ENCODE measurements at places on chromosomes 12 and 14.
A peak's percentile ranks its signal among the peaks of the same experiment; 100 is the strongest.

DNA sequence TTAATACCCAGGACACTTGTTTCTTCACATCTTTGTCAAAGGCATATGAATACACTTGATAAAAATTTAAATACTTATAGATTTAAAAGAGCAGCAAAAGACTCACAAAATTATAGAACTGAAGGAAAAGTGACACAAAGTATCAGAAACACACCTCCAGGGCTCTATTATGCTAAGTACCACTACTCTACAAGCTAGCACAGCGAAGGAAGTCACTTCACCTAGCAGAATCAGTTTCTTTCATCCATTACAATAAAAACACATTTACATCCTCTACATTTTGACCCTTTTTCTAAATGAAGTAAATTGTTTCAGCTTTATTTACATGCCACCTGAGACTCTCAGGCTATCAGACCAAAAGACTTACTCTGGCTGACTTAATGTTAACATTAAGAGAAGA is 26.6 kb upstream of the PTPRB start:
- no peak for DNase-seq

DNA sequence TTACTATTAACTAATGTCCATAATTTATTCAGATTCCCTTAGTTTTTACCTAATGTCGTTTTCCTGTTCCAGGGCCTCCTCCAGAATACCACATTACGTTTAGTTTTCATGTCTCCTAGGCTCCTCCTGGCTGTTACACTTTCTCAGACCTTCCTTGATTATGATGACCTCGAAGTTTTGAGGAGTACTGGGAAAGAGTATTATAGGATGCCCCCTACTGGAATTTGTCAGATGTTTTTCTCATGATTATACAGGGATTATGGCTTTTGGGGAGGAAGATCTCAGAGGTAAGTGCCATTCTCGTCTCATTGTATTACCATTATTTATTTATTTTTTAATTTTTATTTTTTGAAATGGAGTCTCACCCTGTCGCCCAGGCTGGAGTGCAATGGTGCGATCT is 17.7 kb upstream of the C1S start:
- no peak for DNase-seq

DNA sequence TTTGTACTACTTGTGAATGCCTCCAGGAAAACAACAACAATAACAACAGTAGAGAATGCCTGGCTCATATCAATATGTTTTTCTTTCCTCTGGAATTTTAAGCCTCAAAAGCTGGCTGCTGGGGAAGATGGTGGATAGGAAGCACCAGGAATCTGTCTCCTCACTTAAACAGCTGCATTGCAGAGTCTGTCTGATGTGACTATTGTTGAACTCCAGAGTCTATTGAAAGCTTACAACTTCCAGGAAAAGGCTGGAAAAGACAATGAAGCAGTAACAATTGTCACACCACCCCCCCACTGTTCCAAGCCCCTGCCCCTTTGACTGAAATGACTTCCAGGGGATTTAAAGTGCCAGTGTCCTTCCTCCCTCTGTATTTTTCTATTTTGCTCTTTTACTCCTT is 309.7 kb downstream of the BMP4 start:
- no peak for DNase-seq

DNA sequence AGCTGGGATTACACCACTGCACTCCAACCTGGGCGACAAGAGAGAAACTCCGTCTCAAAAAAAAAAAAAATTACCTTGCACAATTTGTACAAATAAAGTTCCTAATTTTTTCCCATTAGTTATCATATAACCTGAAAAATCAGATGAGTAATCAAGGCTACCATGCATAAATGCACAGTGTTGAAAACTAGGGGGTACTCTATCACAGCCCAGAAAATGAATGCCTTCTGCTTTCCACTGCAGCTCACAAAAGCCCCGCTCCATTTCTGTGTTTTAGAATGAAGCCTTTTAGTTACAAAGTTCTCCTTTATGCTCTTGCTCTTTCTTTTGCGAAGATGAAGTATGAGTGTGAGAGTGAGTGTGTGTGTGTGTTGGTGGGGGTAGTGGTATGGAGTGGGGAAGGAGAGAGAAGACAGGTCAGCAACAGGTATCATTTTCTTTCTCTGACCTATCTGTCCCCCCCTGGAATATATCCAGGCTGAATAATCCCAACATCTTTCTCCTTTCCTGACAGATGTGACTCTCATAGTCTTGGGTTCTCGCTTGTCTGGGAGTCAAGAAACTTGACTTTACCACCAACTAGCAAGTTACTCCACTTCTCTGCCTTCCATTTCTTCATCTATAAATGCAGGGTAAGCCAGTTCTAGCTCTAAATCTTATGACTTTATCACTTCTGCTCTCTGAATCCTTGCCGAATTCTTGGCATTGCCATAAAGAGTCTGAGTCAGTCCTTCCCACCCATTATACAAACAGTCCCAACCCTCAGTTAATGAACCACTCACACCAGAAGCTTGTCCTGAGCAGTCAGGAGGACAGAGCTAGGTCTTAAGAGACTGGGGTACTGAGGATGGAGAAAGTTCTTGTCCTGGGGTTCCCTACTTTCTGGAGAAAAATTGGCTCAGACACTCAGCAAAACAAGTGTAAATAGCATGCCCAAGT is 16.1 kb downstream of the BIN2 start:
- DNase-seq = no peak

DNA sequence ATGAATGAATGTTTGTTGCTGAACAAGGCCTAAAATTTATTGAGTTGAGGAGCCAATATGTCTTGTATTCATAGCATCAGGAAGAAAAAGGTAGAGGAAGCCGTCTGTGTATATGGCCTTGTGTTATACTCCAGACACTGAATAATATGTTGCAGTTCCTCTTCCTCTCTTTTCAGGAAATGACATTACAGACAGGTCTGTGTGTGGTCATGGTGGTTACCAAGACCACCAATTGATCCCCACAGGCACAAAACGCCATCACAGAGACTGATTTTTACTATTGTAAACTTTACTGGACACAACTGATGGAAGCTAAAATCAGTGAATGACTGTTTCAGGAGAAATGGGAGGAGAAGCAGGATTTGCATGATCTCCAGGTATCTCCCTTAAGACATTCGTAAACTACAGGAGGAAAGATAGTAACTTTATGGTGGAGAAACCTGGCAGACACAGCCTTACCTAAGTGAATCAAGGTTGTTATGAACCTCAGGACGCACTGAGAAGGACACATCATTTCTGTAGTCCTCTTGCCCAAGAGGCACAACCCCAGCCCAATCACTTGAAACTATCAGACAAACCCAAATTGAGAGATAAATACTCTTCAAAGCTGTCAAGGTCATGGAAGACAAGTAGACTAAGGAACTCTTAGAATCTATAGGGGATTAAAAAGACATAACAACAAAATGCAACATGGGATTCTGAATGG is 334.1 kb upstream of the RGS6 start:
- DNase-seq = peak; percentile 33

GRCh38 chr14:89650077-89650978 is 233.3 kb upstream of the FOXN3 start:
- no peak for DNase-seq

DNA sequence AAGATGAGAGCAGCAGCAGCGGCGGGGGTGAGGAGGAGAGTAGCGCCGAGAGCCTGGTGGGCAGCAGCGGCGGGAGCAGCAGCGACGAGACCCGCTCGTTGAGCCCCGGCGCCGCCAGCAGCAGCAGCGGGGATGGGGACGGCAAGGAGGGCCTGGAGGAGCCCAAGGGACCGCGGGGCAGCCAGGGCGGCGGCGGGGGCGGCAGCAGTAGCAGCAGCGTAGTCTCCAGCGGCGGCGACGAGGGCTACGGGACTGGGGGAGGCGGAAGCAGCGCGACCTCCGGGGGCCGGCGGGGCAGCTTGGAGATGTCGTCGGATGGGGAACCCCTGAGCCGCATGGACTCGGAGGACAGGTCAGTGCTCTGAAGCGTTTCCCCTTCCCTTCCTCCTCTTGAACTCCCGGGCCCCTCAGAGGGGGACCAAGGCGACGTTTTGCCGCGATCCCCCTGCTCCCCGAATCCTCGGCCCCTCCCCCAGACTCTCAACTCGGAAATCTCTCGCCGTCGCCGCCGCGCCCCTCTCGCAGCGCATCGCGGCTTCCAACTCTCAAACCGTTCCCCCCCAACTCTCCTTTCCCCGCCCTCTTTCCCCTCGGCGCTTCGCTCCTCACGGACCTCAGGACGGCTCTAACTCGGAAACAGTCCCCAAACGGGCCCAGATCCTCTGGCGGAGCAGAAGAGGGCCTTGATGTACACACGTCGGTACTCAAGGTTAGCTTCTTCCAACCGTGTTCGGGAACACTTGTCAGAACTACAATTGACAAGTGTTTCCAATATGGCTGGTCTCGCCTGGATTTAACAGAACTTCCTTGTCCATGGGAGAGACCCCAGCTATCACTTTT is 947 bp downstream of the AEBP2 start:
- peak; percentile 68 for DNase-seq

GRCh38 chr12:123893276-123893675 is 79.4 kb downstream of the CCDC92 start:
- DNase-seq = no peak

GRCh38 chr12:16599081-16599480 is 6.9 kb downstream of the LMO3 start:
- DNase-seq = no peak

DNA sequence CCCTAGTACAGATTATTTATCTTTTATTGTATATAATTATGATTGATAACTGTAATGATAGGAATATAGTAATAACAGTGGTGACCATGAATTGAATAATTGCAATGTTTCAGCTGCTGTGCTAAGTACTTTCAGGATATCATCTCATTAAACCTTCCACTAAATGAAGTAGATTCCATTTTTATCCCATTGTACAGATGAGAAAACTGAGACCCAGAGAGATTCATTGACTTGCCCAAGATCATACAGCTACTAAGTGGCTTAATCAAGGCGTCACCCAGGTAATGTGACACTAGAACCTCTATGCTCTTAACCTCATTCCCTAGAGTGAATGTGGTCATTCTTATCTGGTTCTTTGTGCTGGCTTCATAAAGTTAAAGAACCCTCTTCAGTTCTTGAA is 124.6 kb downstream of the KTN1 start:
- DNase-seq = no peak

- DNase-seq = no peak
Observed at GRCh38 chr12:7834701-7835100, 38.0 kb downstream of the SLC2A14 start.

GRCh38 chr12:93085383-93086287 is 156.5 kb upstream of the EEA1 start:
- DNase-seq = no peak

GRCh38 chr12:113476176-113476986 is 4.7 kb upstream of the LHX5 start:
- DNase-seq = no peak

DNA sequence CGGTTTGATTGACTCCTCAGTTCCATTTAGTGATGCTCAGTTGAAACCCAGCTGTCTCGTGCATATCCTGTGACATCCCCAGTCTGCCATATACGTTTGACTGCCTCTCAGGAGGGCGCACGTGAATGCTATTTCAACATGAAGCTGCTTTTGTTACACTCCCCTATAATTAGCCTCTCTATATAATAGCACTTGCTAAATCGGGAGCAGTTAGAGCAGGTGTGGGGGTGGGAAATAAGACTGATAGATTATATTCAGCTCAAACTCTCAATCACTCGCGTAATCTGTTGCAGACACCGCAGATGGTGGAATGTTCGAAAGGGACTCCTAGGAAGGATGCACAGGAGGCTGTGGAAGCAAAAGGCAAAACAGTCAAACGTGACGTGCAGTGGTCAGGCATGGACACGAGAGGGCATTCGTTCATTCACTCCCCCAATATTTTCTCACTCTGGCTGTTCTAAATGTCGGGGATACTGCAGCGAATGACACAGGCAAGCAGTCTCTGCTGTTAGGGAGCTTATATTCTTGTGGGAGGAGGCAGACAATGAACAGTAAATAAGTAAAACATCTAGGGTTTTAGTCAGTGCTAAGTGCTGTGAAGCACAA is 29.8 kb downstream of the KCNA1 start:
- no peak for DNase-seq

- DNase-seq = no peak
Observed at GRCh38 chr12:51371295-51371953, 19.8 kb downstream of the GALNT6 start.

GRCh38 chr12:40689576-40689975 is 2.7 kb upstream of the CNTN1 start:
- DNase-seq = no peak

GRCh38 chr12:113425960-113426453 is 3.8 kb downstream of the SDSL start:
- peak; percentile 46 for DNase-seq

- no peak for DNase-seq
Observed at GRCh38 chr12:122399254-122399591, 23.2 kb downstream of the CLIP1 start.

DNA sequence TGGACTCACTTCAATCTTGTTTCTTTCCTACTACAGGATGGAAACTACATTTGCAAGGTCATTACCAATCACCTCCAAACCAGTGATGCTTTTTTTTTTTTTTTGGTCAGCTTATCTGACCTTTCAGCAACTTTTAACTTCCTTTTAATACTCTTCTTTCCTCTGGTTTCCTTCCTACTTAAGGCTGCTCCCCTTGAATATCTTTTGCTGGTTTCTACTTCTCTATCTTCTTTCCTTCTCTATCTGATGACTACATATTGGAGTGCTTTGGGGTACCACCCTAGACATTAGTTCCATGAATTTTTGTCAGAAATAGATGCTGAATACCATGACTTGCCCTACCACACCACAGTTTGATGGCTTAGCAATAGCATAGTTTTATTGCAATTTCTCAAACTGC is 197.7 kb upstream of the DDHD1 start:
- no peak for DNase-seq

DNA sequence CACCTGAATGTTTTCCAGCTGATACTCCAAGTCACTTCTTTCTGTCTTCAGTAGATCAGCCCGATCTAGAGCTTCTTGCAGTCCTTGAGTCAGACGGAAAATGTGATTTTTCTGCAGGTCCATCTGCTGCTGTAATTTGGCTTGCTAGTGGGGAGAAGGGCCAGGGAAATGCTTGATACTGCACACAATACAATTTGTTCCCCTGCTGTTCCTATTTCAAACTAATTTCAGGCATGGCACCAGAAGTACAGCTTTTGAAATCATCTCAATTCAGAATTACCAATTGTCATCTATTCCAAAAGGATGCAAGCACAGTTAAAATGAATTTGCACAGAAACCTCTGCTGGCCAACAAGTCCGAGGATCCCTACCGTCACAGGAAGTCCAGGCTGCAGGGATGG is 53.4 kb downstream of the PRKAB1 start:
- DNase-seq = no peak

GRCh38 chr12:116885491-116885890 is 4.2 kb upstream of the HRK start:
- peak; percentile 15 for DNase-seq

- no peak for DNase-seq
Observed at GRCh38 chr12:15580431-15580830, 208.8 kb downstream of the EPS8 start.

All from germinal center (tissue), 1 donor.